ENCODE measurements at places on chromosomes 13 and 19.

DNA sequence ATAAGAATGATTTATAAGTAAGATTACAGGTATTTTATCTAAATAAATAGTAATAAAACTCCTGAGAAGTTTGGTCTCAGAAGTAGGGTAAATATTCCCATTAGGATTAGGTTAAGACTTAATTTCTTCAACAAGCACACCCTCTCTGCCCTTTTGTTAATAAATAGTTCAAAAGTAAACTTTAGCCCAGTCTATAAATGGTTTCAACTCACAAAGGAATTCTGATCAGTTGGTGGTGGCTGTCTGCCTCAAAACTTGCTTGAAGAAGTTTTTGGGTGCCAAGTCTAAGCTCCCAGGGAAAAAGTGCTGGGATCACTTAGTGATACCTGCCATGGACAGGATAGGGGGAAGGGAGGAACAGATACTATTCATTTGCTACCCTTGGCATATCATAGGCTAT lies 22.9 kb downstream of the MBNL2 start:
- DNase-seq = no peak

GRCh38 chr13:102724923-102725322 lies 30.1 kb upstream of the METTL21C start:
- peak; percentile 3 for DNase-seq

DNA sequence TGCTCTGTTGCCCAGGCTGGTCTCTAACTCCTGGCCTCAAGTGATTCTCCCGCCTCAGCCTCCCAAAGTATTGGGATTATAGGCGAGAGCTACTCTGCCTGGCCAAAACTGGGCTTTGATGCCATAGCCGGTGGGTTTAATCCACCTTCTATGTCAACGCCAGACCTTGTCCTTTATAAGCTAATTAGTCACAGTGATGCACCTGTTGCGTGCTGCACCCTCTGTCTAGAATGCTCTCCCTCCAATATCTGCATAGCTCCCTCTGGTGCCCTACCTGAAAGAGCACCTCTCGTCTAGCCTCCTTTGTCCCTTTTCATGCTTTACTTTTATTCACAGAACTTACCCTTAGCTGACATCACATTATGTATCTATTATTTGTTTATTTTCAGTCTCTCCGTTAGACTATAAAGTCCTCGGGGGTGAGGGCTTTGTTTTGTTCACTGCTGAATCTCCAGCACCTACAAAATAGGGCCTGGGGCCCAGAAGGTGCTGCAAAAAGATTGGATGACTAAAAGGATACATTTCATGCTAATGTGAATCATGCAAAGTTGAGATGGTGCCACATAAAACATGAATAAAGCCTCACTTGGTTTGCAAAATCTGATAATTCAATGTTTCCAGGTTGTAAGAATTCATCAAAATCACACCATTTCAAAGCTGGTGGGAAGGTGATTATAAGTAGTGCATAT lies 148.1 kb downstream of the USP12 start:
- DNase-seq = peak; percentile 17

- no peak for DNase-seq
These were observed 31.6 kb upstream of the USP12 start for GRCh38 chr13:27203186-27203585.

- DNase-seq = no peak
These were observed 217.9 kb downstream of the VWA8 start for GRCh38 chr13:41742917-41743552.

GRCh38 chr13:40440990-40441820 lies 225.2 kb downstream of the FOXO1 start:
- DNase-seq = no peak

Data from activated CD4-positive, alpha-beta T cell treated with anti-CD3 and anti-CD28 coated beads, Interleukin-10, Interleukin-2, amounts not matched to agents 100 ng/mL and 50 ng/mL, durations not matched to agents 16 hours and 8 hours (primary cell).